ENCODE measurements at places on chromosomes 1 and 21.

DNA sequence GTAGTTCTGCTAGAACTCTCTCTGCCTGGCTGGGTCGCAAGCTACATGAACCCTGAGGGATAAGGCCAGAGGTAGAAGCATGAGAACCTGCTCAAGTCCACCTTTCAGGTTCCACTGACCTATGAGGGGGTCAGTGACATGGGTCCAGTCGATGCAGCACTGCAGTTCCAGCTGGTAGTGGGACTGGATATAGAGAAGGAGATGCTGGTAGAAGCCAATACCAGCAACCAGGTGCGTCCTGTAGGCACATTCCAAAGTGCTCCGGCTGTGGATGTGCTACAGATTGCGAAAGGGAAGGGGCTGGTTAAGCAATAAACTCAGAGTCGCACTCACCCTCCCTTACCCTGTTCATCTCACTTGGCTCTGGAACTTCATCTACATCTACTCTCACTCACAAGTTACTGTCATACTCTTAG lies 5.7 kb downstream of the SMG5 start:
- no peak for DNase-seq

DNA sequence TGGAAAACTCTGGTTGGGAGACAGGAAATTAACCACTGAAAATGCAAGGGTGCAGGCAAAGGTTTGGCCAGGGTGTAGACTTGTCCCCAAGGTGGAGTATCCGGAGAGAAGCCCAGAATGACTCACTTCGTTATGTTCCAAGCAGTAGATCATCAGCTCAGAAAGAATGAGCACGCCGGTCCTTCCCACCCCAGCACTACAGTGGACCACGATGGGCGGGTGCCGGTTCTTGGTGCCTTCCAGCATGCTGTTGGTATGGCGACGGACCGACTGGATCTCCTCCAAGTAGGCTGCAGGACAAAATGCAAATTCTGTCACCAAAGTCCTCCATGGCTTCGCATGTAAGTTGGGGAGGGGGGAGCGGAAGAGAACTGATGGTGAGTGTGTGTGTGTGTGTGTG lies 83.4 kb downstream of the SMYD2 start:
- DNase-seq = no peak

DNA sequence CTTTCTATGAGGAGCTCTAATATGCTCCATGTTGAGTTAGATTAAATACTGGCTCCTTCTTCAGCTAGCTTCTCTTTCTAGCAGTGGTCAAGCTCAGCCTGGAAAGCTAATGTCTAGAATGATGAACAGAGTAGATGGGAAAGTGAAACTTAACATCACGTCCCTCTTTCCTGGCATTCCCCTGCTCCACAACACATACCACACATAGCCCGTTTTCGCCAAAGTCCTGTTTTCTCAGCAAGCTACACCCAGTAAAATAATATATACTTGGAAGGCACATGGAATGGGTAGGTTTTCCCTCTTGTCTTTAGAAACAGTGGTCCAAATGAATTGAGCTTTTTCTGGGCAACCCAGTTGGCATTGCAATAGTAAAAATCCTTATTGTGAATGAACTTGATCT lies 3.8 kb downstream of the KRTAP27-1 start:
- no peak for DNase-seq

GRCh38 chr21:14616380-14617039 lies 70.4 kb upstream of the SAMSN1 start:
- DNase-seq = no peak

DNA sequence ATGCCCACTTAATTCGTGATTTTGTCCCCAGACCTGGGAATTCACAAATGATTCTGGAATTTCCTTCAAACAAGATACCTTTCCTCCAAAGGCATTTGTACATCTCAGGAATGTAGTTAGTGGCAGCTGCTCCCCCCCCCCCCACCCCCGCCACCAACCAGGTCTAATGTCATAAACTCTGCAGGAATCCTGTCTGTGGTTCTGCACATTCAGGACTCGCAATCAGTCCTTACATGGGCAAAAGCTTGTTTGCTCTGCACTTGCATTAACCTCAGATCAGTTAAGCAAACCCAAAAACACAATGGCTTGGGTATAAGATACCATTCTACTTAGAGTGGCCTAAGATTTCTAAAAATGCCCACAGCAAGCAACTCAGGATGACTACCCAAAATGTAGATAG lies 143.8 kb downstream of the TGFB2 start:
- no peak for DNase-seq

- DNase-seq = no peak
Measured at GRCh38 chr1:69459244-69459643, 108.5 kb upstream of the LRRC7 start.

DNA sequence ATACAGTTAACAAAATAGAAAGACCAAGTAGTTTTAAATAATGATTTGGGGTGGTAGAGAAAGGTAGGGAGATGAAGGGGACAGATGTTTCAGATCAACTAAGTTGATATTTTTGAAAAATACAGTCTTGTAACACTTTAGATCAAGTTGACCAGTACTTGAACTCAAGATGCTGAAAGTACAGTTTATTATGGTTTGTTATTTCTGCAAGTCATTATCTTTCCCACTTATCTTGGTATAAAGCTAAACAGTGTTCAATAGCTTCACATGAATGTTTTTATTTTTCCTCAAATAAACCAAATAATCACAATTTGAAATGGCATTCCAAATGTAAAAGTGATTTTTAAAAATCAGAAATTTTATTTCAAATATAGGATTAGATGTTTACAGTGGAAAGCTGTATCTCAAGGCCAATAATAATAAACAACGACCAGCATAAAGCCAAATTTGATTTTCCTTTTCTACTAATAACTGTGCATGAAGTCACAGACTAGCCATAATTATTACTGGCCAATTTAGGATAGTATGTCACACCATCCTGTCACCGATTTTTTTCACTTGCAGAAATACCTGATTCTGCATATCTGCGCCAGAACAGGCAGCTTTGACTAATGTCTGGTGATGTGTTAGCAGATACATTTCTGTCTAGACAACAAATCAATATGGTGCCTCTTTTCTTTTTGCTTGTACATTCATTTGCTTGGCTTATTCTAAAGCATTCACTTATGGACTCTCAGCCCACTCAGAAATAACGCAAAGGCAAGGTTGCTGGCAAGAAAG lies 320.2 kb downstream of the TM2D1 start:
- no peak for DNase-seq

DNA sequence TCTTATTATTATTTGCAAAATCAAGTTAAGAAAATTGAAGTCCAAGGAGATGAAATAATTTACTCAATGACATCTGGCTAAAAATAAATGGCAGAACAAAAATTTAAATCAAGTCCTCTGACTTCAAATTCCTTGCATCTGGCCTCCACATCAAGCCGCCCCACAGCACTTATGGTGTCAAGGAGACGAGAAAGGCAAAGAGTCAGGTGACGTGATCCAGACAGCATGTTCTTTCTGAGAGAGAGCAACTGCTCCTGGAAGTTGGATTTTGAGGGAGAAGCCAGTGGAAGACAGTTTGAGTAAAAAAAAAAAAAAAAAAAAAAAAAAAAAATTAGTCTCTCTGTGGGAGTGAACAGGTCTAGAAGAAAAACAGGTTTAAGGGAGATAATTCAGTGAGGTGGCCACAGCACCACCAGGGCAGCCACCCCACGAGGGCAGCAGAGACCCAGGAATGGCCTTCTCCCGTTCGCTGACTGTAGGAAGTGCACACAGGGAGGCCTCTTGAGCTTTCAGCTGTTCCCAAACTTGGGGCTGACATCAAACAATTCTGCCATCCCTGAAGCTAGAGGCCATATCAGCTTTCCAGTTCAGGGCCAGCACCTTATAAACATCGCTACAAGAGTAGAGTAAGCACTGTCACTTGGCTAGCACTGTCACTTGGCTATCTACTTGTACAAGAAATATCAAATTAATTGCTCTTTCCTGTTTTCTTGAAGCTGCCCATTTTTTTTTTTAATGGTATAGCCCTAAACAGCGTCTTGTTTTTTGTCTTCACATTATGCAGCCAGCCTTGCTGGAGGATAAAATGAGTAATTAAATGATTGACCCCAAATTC lies 7.8 kb downstream of the C1orf162 start:
- DNase-seq = no peak

GRCh38 chr1:92503926-92504285 lies 17.2 kb upstream of the GFI1 start:
- no peak for DNase-seq

DNA sequence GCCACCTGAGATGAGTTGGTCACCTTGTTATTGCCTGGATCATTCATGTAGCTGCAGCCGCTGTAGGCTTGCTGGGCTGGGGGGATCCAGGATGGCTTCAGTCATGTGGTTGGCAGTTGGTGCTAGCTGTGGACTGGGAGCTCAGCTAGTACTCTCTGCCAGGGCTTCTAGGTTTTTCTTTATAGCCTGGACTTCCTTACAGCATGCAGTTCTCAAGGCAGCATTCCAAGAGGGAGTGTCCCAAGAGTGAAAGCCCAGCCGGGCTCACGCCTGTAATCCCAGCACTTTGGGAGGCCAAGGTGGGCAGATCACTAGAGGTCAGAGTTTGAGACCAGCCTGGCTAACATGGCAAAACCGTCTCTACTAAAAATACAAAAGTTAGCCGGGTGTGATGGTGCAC lies 23.7 kb upstream of the ACTL8 start:
- no peak for DNase-seq

GRCh38 chr1:156748670-156749418 lies 2.6 kb downstream of the HDGF start:
- no peak for DNase-seq

- no peak for DNase-seq
Measured at GRCh38 chr1:186845576-186846210, 16.9 kb downstream of the PLA2G4A start.

GRCh38 chr1:223250632-223251015 lies 107.6 kb upstream of the TLR5 start:
- no peak for DNase-seq

DNA sequence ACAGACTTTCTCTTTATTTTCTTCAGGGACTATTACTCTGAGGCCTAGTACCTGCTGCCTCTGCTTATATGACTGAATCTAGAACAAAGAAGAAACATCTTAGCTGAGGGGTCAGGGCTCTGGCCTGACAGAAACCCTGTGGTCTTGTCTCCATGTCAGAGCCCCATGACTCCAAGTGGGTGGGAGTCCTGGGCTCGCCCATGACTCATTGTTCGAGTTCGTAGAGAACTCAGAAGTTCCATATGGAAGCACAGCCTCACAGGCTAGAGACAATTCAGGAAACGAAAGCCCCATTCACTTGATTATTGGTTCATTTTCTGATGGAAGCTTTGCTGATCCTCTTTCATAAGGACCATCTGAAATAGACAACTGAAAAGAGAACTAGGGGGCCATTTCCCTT lies 73.2 kb downstream of the CD58 start:
- no peak for DNase-seq

- DNase-seq = no peak
Measured at GRCh38 chr1:24286246-24287010, 32.7 kb upstream of the GRHL3 start.

DNA sequence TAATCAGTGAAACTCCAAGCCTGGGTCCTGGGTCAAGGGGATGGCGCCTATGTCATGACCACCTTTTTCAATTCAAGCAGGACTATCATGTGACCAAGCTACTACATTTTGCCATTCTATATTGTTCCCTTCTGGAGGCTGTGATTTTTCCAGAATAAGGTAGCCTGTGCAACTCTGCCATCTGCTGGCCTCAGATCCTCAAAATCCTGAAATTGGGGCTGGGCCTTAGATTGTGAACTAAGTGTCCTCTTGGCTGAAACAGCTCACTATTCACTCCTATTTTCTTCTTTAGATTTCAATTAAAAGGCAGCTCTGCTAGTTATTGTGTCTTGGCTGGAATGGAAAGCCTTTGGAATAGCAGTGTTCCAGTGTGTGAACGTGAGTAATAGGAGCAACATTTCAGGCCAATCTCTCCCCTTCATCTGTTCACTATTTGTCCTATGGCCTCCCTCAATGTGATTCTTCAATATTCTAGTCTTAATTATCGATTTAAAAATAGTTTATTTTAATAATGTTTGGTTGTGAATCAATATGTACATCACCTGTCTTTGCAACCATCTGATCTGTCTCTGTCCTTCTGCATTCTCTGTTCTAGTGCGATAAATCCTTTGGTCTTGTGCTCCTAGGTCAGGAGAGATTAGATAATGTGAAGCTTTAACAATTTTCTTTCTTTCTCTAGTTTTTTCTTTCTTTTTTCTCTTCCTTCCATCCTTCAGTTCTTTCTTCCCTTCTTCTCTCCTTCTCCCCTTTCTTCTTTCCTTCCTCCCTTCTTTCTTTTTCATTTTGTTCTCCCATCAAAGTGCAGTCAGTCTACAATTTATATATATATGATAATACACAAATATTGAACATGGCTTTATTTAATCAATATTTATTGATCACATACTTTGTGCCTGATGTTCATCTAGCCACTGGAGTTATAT lies 69.8 kb downstream of the CR1 start:
- DNase-seq = no peak

GRCh38 chr1:191320062-191320461 lies 838.2 kb upstream of the RGS18 start:
- no peak for DNase-seq

DNA sequence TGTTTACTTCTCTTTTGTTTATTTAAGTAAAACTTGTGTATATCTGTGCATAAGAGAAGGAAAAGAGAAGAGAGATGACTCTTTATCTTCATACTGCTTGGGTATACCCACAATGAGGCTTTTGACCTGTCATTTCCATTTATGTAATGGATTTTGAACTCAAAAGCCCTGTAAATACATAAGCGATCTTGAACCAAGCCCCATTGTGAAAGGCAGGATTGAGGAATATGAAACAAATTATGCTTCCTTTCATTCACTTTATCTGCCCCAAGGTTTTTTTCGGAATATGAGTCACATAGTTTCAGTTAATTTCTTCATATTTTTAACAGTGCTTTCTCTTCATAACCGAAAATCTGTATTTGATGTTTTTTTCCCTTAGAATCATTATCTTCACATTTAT lies 21.4 kb downstream of the CNST start:
- no peak for DNase-seq

DNA sequence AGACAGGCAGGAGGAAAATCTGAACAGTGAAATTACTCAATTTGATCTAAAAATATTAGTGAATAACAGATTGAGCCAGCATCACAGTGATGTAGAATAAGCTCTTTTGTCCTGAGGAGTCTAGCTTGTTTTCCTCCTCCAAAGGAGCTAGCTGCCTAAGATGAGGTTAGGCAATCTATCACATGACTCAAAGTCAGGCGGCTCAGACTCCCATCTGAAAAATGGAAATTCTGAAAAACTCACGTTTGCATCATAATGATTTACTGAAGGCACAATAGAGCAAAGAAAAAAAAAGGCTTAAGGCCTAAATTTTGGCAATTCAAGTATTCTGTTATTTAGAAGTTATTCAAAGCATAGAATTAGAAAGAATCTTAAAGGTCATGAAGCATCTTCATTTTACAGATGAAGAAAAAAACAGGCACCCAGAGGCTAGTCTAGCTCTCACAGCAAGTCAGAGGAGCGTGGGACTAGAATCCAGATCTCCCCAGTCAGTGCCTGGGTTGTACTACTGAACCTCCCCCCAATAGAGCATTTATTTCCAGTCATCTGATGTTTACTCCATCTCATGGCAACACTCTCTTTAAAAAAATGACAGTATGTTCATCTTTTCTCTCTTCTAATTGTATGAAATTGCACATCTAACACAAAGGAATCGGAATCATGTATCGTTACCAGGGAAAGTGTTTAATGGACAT lies 62.5 kb upstream of the ATF3 start:
- no peak for DNase-seq

- peak; percentile 23 for DNase-seq
Measured at GRCh38 chr1:168466092-168466713, 77.6 kb downstream of the XCL2 start.

- DNase-seq = no peak
Measured at GRCh38 chr21:44006656-44007055, 5.5 kb upstream of the TRAPPC10 start.

- DNase-seq = no peak
Measured at GRCh38 chr1:8495928-8496401, 178.1 kb downstream of the SLC45A1 start.

- no peak for DNase-seq
Measured at GRCh38 chr1:64944913-64945312, 21.4 kb downstream of the JAK1 start.
